ENCODE measurements at places on chromosomes 7 and 10.

GRCh38 chr7:77181015-77181595 is 18.5 kb downstream of the FGL2 start:
- no peaks in the 10 kb centered on the region for H3K27me3 ChIP-seq
- no peak for DNase-seq
- H3K27ac ChIP-seq: no peak overlapping the region
- no peak overlapping the region for H3K4me3 ChIP-seq
- H3K4me1 ChIP-seq: no peaks in the 10 kb centered on the region

- H3K27ac ChIP-seq: no peak overlapping the region
- no peaks in the 10 kb centered on the region for H3K27me3 ChIP-seq
- no peaks in the 10 kb centered on the region for H3K4me1 ChIP-seq
These were observed 23.0 kb upstream of the WASL start for GRCh38 chr7:123771846-123772245.

GRCh38 chr7:157457355-157458253 is 120.8 kb downstream of the DNAJB6 start:
- no peak overlapping the region for H3K27ac ChIP-seq
- H3K4me1 ChIP-seq: no peaks in the 10 kb centered on the region
- H3K36me3 ChIP-seq: no peaks in the 10 kb centered on the region
- no peak for DNase-seq
- no peaks in the 10 kb centered on the region for H3K27me3 ChIP-seq
- no peak overlapping the region for H3K4me3 ChIP-seq

GRCh38 chr10:22615819-22616499 is 98.4 kb downstream of the PIP4K2A start:
- DNase-seq: no peak
- peaks cover 14% of the 10 kb centered on the region for H3K4me1 ChIP-seq
- H3K36me3 ChIP-seq: no peaks in the 10 kb centered on the region
- no peak overlapping the region for H3K27ac ChIP-seq

GRCh38 chr10:63250032-63250431 is 116.9 kb downstream of the NRBF2 start:
- H3K4me1 ChIP-seq: peaks cover 5% of the 10 kb centered on the region
- H3K27me3 ChIP-seq: no peaks in the 10 kb centered on the region
- no peak for DNase-seq
- H3K27ac ChIP-seq: no peak overlapping the region
- H3K4me3 ChIP-seq: no peak overlapping the region
